HAP-1 (cell line): ENCODE measurements at places on chromosomes 16 and 17.

GRCh38 chr17:80105762-80106161, 4.4 kb downstream of the GAA start:
- no peak for DNase-seq

- DNase-seq = no peak
Measured at GRCh38 chr17:44610871-44611270, 45.4 kb upstream of the MEIOC start.

DNA sequence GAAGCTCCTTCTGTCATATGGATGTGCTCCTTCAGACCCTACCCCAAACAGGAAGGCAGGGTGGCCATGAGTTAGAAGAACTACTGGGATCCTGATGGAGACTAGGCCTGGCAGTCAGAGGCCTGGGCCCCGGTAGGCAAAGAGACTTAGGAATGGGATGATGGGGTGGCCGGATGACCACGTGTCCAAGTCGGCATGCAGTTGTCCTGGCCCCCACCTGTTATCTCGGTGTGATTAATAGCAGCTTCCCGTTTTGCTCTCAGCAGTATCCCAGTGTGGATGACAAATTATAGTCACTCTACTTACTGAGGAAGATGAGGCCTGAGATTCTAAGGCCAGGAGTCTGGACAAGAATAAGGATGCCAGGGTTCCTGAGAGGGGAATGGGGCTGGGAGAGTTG, 1.5 kb downstream of the TNFSF12 start:
- no peak for DNase-seq

DNA sequence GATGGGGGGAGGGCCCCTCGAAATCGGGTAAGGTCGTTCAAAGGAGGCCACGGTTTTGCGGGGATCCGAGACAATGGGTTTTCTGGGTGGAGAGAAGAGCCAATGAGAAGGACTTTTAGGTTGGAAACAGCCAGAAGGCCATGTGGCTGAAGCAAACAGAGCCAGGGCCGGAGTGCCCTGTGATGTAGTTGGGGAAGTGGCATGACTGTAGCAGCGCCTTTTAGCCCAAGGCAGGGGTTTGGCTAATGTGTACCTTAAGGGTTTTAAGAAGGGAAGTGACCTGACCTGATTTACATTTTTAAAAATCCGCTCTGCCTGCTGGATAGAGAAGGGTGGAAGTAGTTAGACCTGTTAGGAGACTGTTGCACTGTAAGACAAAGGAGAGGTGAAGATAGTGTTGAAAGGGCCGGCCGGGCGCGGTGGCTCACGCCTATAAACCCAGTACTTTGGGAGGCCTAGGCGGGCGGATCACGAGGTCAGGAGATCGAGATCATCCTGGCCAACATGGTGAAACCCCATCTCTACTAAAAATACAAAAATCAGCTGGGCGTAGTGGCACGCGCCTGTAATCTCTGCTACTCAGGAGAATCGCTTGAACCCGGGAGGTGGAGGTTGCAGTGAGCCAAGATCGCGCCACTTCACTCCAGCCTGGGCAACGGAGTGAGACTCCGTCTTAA, 1.0 kb downstream of the LYRM1 start:
- DNase-seq = peak; percentile 58

DNA sequence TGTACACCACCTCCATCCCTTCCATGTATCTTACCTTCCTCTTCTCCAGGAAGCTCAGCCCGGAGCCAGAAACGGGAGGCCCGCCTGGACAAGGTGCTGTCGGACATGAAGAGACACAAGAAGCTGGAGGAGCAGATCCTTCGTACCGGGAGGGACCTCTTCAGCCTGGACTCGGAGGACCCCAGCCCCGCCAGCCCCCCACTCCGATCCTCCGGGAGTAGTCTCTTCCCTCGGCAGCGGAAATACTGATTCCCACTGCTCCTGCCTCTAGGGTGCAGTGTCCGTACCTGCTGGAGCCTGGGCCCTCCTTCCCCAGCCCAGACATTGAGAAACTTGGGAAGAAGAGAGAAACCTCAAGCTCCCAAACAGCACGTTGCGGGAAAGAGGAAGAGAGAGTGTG, 756 bp upstream of the MVP start:
- DNase-seq = no peak

DNA sequence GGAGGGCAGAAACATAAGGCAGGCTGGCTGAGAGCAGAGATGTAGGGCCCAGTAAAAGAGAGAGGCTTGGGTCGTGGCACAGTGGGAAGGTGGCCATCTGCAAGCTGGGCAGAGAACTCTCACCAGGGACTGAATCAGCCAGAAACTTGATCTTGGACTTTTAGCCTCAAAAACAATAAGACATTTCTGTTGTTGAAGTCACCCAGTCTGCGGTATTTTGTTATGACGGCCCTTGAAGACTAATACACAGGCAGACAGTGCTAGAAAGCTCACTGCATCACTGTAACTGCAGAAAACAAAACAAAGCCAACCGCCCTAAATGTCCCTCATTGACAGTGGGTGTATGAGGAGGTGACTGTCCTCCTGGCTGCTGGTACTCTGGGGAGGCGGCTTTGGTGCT, 3.9 kb upstream of the JPH3 start:
- no peak for DNase-seq

GRCh38 chr17:50594128-50594823, 33.8 kb downstream of the CACNA1G start:
- no peak for DNase-seq

DNA sequence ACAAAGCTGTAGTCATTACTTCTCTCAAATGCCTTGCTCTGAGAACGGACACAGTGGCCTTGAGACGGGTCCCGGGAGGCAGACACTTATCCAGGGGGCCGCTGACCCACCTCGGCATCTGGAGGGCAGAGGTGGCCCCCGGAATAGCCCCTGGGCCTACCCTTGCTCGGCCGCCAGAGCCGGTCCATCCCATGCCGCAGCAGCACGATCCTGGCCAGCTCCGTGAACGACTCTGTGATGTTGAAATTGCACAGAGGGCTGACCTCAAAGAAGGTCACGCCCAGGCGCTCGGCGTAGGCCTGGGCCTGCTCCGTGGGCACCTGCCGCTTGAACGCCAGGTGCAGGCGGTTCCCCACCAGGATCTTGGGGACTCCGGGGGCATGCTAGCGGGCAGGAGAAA, 10.1 kb upstream of the WDR45B start:
- no peak for DNase-seq

- no peak for DNase-seq
Measured at GRCh38 chr17:2415081-2415480, 14.2 kb upstream of the MNT start.

DNA sequence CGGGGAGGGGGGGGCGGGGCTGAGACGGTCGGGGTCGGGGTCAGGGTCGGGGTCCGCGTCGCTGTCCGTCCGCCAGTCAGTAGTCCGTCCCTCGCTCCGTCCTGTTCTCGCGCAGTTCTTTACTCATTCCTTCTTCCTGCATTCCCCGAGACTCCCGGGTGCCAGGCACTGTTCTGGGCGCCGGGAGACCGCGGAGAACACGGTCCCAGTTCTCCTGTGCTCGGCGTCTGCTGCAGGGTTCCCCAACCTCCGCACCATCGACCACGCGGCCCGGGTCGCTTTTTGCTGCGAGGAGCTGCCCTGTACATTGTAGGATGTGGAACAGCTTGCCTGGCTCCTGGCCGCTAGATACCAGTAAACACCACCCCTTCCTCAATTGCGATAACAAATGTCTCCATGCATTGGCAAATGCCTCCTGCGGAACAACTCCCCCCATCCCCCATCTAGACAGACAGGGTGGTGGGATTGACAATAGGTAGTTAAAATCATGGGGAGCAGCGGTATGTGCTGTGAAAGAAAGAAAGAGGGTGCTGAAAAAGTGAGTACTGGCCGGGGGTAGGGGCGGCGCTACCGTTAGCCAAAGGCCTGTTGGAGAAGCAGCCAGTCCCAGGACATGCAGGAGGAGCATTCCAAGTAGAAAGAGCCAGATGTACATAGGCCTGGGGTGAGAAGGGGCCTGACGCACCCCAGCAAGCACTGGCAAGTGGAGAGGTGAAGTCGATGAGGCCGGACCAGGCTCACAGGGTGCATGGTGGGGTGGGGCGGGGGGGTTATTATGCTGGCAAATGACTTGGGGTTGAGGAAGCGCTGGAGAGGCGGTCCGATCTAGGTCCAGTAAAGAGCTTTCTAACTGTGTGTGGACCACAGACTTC, 631 bp downstream of the TRAF7 start:
- DNase-seq = peak; percentile 62

- no peak for DNase-seq
Measured at GRCh38 chr17:34713687-34714086, 134.3 kb downstream of the TMEM132E start.

DNA sequence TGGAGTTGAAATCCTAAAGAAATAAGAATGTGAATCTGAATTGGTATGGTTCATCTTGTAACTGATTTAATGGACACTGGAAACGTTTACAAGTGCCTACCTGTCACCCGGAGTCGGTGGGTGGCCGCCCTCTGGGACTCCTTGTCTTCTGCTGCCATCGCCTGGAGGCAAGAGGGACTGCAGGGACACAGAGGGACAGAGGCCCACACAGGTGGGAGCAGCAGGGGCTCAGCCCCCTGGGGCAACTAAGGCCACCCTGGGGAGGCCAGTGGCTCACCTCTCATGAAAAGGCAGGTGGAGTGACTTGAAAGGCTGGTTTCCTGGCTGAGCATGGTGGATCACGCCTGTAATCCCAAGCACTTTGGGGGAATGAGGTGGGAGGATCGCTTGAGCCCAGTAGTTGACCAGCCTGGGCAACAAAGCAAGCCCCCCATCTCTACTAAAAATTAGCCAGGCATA, 23.2 kb downstream of the TMEM92 start:
- DNase-seq = peak; percentile 64

- DNase-seq = no peak
Measured at GRCh38 chr16:87066133-87067002, 250.8 kb downstream of the C16orf95 start.

GRCh38 chr17:64306850-64307463, 43.9 kb upstream of the TEX2 start:
- DNase-seq = peak; percentile 77

DNA sequence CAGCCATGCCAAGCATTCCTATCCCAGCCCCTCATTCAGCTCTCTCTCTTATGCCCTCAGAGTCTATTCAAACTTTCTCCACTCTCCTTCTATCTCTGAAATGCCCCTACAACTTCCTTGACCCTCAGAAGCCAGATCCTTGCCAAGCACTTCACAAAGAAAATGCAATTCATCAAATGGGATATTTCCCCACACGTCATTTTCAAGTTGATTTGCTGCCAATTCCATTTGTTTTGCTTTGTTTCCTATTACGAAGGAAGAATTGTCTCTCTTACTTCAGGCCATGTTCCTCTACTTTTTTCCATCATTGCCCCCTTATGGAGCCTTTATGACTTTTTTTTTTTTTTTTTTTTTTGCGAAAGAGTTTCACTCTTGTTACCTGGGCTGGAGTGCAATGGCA, 9.2 kb upstream of the ALOX12 start:
- no peak for DNase-seq

GRCh38 chr17:74678541-74678940, 34.2 kb downstream of the CD300LF start:
- DNase-seq = peak; percentile 11

GRCh38 chr17:60902399-60902798, 224.7 kb downstream of the BCAS3 start:
- no peak for DNase-seq

DNA sequence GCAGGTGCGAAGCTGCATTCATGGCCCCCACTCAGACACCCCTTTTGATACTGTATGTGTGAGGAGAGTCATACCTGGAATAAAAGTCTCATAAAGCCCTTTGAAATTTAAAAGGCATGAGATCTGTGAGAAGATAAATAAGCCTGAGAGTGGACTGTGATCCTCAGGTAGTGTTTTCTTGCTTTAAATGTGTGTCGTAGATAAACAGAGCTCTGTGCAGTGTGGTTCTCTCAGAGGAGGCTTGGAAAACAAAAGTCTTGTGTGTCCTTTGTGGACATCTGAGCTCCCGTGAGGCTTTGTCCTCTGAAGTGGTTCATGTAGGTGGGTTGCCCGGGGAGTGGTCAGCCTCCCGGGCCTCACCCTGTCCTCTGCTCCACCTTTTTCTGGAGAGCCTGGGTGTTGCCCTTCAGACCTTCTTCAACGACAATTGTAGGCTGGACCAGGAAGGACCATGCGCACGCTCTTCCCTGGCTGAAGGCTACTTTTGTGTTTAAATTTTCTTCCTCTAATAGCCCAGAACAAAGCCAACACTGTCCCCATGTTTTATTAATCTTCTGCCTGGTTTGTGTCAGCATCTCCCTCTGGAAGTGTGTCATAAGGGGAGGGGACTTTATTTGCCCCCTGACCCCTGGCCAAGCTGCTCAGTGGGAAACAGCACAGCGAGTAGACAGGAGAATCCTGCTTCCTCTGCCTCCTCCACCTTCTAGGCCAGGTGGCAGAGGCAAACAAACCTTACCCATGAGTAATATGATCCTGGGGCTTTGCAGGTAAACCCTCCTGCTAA, 151.2 kb downstream of the MSI2 start:
- peak; percentile 25 for DNase-seq

DNA sequence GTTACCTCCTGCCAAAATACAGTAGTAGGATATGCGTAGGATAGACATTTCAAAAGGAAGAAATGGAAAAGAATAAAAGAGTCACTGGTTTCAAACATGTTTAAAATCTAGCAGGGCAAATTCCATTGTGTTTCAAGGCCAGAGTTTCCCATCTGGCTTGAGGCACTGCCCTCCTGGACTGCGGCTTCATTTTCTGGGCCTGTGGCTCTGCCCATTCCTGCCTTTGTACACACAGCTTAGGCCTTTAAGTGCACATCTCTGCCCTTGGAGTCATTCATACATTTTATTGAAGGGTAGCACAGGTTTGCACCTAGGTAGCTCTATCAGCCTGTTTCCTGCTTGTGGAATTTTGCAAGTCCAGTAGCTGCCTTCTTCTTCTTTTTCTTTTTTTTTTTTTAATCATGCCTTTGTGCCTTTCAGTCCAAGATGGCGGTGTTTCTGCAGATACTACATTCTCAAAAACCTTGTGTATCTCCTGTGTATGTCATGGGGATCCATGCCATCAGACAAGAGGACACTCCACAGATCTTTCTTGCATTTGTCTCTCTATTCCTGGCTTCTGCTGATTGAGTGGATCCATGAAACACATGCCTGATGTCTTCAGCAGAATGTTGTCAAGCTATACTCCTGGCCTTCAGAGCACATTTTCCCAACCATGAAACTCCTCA, 282.9 kb downstream of the BCAS3 start:
- no peak for DNase-seq

DNA sequence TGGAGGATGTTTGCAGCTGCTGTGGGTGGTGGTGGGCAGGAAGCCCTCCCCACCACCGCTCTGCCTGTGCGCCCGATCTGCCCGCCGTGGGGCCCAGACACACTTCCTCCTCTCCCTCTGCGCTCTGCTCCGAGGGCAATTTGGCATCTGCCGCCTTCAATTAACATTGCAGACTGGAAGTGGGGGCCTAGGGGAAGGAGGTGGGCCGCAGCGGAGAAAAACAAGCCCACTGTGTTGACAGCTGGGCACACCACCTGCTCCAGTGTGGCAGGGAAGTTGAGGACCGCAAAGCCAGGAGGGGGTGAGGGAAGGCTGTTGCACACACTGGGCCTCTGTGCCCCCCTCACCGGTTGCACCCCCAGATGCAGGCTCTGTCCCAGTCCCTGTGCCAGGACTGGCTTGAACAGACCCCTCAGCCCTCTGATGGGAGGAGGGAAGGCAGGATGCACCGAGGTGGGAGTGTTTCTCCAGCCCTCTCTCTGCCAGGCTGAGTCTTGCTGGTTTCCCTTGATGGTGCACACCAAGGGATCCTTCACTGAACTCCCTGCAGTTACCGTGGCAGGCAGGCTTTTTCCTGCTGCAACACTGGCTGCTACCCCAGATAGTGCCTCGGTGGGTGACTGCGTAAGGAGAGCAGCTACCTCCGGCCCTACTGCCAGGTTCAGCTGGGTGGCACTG, 72.8 kb upstream of the MED9 start:
- no peak for DNase-seq
